ENCODE measurements at places on chromosomes 4 and X. TPM values are rescaled to one million over a fixed set of nuclear protein-coding genes. Genes with fewer than 3 reads are reported as not detected.

The FHIP1A gene
- total RNA-seq: 0.30 TPM

The IGSF1 gene
- total RNA-seq: 0.14 TPM

The GAGE12H gene
- not detected for total RNA-seq

The MTCP1 gene
- 3.1 TPM for total RNA-seq

The SLC9B1 gene
- total RNA-seq: 0.89 TPM

Measured in smooth muscle cell of the umbilical artery (primary cell).